ENCODE measurements at places on chromosomes 2 and 18.

- no peak for DNase-seq
These were observed 1092.0 kb upstream of the LRRTM1 start for GRCh38 chr2:81396417-81397019.

- no peak for DNase-seq
These were observed 70.6 kb downstream of the SH3YL1 start for GRCh38 chr2:193141-193671.

GRCh38 chr18:11990539-11990938 lies 9.2 kb downstream of the IMPA2 start:
- DNase-seq = no peak

DNA sequence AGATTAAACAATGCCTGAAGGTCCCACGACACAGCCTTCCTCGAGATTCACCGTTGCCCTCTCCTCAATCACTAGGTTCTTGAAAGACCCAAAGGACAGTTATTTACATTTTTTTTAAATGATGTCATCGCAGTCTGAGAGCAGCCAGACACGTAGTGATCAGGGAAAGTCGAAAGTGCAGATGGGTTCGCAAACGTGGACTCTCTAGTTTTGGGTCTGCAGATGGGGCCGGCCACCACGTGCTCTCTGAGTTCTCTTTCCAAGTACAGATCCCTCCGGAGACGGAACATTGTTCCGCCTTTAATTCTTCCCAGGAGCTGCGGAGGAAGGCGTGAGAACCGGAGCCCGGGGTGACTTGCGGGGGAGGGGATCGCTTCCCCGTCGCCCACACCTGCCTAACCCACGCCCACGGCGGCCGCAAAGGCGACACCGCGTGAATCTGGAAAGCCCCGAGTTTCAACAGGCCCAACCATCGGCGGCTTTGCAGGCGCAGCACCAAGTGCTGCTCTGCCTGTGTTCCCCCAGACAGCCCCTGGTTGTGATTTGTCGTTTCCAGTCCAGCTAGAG lies 54.3 kb downstream of the PKDCC start:
- no peak for DNase-seq

GRCh38 chr2:205405194-205405593 lies 277.1 kb upstream of the NRP2 start:
- no peak for DNase-seq

- DNase-seq = no peak
These were observed 195.0 kb downstream of the EPHA4 start for GRCh38 chr2:221377066-221377465.

DNA sequence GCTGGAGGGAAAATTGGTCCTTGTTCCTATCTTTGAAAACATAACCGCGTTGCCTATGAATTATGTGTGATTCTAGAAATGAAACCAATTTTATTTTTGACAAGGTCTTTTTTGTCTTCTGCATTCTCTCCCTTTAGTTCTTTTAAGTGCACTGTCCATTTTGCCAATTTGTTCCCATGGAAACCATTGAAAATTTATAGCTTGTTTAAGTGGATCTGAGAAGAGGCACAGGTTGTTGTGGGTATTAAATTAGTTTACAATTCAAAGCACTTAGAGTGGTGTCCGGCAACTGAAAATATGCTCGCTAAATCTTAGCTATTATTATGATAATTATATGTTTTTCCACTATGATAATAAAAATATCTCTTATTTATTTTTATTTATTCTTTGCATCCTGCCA lies 107.5 kb upstream of the FSHR start:
- DNase-seq = no peak

GRCh38 chr2:134087371-134087921 lies 166.4 kb upstream of the MGAT5 start:
- no peak for DNase-seq

- DNase-seq = no peak
These were observed 173.7 kb upstream of the FIGN start for GRCh38 chr2:163909411-163910080.

DNA sequence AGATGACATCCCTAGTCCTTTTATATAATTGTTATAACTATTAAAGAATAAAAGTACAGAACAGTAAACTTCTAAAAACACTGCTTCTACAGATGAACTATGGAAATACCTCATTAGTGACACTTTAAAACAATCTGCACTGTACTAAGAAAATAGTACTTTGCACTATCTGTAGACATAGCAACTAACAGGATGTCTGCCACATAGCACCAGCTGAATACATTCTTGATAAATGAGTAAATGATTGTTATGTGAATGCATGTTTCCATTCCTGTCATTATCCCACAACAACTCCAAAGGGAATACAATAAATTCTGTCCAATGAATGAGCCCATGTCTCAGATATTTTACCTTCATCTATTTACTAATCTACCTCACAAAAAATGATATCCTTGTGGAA lies 115.3 kb upstream of the SLC35G4 start:
- no peak for DNase-seq

- no peak for DNase-seq
These were observed 10.7 kb upstream of the RNU4ATAC start for GRCh38 chr2:121519732-121520640.

GRCh38 chr2:52520644-52521043 lies 1247.0 kb upstream of the CHAC2 start:
- DNase-seq = no peak

- no peak for DNase-seq
These were observed 130.2 kb upstream of the ID2 start for GRCh38 chr2:8551622-8552074.

GRCh38 chr2:109646961-109647360 lies 32.8 kb downstream of the SOWAHC start:
- no peak for DNase-seq

- no peak for DNase-seq
These were observed 75.9 kb upstream of the MAP4K3 start for GRCh38 chr2:39512941-39513340.

DNA sequence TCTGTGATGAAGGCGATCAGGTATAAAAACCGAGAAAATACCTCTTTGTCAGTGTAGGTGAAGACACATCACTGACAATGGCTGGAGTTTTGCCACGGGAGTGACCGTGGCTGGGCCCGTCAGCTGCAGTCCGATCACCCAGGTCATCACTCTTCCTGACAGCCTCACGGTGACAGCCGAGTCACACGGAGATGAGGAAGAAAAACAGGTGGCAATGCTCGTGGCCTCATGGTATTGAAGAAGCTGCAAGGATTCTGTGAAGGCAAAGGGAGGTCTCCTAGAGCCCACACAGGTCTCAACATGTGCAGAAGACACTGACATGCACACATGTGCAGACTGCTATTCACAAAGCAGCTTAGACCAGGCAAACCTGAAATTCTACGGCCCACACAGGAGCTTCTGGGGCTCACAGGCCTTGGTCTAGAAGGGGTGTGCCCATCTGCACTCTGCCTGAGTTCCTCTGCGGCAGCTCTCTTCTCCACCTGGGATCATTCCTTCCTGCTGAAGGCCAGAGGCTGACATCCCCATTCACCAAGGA lies 7.4 kb downstream of the COPS9 start:
- DNase-seq = no peak

DNA sequence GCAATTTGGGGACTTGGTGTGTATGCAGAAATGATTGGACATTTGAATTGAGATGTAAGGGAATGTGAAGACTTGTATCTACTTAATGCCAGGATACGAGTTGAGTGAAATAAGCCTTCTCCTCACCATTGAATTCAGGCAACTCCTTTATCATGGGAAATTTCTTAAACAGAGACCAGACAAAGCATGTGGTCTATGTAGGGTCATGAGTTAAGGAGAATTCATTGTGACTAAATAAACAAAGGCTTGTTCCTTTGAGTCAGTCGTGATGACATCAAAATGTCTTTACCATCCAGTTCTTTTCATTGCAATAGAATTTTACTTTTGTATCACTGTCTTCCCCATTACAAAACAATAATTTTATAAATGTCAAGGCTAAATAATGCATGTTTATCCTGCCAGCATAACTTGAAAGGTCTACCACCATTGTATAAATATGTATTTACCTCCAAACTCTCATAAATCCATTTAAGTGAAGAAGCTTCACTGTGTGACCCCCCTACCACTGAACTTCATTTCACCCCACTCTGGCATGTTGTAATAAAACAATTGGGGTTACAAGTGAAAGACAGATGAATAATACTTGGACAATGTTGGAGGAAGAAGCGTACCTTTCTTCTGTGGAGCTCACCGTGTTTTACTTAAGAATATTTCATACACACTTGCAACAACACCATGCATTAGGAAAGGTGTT lies 149.4 kb downstream of the EPHA4 start:
- no peak for DNase-seq

- DNase-seq = no peak
These were observed 48.6 kb downstream of the BCL2L11 start for GRCh38 chr2:111169268-111169667.

- DNase-seq = no peak
These were observed 35.6 kb downstream of the CYB5A start for GRCh38 chr18:74256190-74256589.

DNA sequence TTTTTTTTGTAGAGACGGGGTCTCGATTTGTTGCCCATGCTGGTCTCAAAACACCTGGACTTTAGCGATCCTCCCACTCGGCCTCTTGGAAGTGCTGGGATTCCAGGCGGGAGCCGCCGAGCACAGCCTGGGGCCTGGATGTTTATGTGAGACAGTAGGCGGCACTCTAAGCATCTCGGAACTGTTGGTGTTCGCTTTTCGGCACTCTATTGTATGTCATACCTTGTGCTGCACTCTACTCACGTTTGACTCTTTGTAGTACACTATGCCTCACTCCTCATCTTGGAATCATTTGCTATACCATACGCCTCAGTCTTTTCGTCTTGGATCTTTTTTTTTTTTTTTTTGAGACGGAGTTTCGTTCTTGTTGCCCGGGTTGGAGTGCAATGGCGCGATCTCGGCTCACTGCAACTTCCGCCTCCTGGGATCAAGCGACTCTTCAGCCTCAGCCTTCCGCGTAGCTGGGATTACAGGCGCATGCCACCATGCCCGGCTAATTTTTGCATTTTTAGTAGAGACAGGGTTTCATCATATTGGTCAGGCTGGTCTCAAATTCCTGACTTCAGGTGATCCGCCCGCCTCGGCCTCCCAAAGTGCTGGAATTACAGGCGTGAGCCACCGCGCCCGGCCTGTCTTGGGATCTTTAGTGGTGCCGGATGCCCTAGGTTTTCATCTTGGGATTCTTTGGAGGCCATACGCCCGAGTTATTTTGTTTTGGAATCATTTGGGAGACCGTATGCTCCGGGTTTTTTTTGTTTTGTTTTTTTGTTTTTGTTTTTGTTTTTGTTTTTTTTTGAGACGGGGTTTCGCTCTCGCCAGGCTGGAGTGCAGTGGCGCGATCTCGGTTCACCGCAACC lies 24.2 kb upstream of the ZDBF2 start:
- DNase-seq = no peak

DNA sequence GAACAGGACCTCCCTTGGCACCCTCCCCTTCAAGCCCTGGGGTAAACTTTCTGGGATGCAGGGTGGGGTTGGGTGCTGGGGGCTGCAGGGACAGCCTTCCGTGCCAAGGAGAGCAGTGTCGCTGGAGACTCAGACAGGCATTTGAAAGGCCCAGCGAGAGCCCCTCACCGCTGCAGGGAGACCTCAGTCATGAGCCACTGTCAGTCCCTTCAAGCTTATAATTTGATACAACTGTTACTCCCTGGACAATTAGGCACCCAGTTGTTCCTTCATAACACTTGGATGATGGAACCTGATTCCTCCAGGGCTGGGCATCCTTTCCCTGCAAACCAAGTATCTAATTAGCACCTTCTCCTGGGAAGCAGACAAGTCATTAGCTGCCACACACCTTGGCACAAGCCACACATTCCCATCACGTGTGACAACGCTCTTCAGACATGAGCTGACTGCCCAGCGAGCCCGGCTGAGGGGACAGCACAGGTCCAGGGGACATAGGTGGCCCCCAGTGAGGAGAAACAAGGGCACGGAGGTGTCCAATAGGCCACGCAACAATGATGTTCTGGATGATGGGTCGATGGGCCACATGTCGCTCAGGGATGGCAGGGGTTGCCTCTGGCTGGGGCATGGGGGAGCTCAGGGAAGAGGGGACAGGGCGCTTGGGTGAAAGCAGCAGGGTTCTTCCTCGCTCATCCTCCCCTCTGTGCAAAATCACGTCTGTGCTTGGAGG lies 59.6 kb downstream of the KCNF1 start:
- no peak for DNase-seq

DNA sequence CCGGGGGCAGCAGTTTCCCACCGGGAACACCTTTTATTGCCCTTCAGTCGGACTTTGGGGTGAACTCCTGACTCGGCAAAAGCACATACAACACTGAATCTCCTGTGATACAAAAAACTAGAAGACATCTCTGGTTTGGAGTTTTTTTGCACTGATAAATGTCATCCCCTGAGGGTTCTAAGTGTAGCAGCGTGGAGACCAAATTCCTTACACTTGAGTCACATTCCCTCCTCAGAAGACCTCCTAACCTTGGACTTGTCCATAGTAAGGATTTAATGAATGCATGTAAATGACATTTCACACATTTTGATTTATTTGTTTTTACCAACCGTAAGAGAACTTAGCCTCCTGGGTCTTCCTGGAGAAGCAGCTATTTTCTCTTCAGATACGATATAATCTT lies 54.0 kb upstream of the GPR45 start:
- DNase-seq = no peak

- DNase-seq = no peak
These were observed 14.0 kb downstream of the TYMS start for GRCh38 chr18:671405-671804.

GRCh38 chr2:102660070-102660469 lies 40.7 kb downstream of the SLC9A2 start:
- no peak for DNase-seq

DNA sequence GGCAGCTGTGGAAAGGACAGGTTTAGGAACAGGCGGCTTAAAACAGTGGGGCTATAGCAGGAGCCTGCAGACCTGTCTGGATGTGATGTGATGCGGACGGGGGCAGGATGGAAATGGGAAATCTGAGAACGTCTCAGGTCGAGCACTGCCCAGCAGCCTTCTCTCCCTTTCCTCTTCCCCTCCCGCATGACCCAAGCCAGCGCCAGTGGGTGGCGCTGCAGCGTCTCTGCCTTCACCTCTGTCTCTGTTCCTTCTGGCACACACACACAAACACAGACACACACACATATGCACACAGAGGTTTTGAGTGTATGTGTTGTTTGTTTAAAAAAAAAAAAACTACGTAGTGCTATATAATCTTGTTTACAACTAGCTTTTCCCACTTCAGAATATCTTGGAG lies 82.0 kb upstream of the SLC66A3 start:
- no peak for DNase-seq

DNA sequence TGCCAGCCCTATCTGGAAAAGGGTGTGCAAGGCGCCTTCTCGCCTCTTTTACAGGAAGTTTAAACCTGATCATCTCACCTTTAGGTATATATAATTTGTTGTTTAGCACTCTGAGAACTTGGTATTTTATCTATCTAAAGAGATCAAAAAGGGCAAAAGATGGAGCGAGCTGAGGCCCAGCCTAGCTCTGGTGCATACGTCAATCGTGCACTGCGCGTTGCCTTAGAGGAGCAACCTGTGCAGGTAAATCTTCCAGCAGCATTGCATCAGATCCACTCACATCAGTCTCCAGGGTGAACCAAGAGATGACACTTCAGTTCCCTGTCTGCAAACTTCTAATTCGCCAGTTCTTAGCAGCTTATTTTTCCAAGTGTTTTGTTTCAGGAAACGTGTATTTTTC lies 15.4 kb downstream of the BCL11A start:
- no peak for DNase-seq

GRCh38 chr2:66233981-66234380 lies 200.9 kb upstream of the MEIS1 start:
- no peak for DNase-seq

- DNase-seq = no peak
These were observed 16.1 kb downstream of the ST3GAL5 start for GRCh38 chr2:85872536-85873161.

- DNase-seq = no peak
These were observed 2.2 kb upstream of the TMBIM1 start for GRCh38 chr2:218294430-218295022.
